Suppressor macrophage treated with lipopolysaccharide for 4 hours (primary cell): ENCODE measurements at places on chromosomes 2 and 18.

- DNase-seq = no peak
Measured at GRCh38 chr2:234796045-234796591, 155.7 kb upstream of the SH3BP4 start.

DNA sequence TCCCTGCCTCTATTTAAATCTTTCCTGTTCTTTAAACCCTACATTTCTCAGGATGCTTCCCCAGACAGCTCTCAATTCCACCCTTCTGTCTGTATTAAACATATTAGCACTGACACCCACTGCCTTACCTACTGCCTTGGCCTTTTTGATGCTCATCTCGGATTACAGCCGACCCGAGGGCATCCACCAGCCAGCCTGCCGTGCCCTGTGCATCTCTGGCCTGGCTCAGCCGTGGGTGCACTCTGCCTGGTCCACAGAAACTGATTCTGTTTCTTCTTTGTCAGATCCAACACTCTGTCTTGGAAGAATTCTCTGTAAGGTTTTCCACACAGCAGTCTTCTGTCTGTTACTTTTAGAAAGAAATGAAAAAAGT is 27.2 kb downstream of the TANC1 start:
- DNase-seq = no peak

GRCh38 chr18:26468931-26469340 is 79.4 kb downstream of the KCTD1 start:
- DNase-seq = no peak

DNA sequence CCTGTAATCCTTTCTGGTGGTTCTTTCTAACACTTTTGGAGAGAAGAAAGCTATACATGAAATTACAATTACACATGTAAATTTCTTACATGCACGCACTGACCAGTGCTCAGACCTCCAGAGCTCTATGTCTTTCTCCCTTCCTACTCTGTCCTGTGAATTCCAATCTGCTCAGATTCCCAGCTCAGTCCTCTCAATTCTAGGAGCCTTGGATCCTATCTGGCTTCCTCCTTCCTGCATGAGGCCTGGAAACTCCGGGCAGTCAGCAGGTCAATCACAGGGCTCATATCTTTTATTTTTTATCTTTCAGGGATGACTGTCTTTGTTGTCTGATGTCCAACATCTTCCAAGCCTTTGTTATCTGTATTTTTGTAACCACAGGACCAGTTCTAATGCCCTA is 56.0 kb downstream of the NEURL3 start:
- no peak for DNase-seq

DNA sequence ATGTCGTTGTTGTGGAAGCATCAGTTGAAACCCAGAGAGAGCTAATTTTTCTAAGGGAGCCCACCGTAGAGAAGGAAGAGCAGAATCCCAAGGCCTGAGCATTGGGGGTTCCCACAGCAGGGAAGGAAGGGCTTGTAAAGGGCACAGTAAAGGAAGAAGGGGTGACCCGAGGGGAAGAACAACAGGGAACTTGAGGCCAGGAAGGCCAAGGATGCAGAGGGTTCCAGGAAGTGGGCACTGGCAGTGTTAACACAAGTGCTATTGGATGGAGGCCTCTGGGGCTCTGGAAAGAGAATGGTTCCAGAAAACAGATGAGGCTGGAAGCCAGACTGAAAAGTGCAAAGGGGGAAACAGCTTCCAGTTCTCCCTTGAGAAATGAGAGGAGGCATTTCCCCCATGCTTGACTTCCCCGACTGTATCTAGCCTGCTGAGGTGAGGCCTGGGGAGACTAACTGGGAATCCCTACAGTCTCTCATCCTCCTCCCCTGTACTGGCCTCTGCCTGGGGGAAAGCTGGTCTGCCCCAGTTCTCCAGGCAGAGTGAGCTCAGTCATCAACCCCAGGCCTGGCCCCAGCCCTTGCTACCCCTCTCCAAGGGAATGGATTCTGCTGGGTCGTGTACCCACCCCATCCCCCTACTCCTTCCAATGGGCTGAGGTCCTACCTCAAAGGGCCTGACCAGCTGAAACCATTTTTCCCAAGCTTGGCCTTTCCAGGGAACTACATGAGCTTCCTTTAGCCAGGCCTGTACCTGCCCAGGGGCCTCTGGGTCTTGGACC is 43.2 kb upstream of the MRPL33 start:
- no peak for DNase-seq

DNA sequence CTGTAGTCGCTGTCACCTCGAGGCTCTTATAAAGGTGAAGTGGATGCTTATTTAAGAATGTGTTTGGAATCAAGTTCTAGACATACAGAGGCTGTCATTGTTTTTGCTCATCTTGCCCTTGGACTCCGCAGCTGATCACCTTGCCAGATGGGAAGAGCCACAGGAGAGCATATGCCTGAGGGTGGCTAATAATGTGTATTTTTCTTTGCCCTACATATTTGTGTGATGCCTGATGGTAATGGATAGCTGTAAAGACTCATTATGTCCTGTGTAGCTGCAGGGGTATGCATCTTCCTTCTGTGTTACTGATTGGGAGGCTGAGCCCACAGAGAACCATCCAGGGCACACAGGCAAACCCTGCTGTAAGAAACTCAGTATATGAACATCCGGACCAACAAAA is 61.7 kb downstream of the PRKCE start:
- DNase-seq = no peak

DNA sequence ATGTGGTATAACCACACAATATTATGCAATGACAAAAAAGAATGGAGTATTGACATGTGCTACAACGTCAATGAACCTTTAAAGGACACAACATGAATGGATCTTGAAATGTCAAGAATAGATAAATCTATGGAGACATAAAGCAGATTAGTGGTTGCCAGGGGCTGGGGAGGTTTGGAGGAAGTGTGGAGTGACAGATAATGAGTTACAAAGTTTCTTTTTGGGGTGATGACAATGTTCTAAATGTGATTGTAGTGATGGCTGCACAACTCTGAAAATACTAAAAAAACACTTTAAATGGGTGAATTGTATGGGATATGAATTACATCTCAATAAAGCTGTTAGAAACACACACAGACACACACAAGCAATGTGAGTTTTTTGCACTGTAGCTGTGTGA is 37.4 kb upstream of the C1D start:
- peak; percentile 15 for DNase-seq

DNA sequence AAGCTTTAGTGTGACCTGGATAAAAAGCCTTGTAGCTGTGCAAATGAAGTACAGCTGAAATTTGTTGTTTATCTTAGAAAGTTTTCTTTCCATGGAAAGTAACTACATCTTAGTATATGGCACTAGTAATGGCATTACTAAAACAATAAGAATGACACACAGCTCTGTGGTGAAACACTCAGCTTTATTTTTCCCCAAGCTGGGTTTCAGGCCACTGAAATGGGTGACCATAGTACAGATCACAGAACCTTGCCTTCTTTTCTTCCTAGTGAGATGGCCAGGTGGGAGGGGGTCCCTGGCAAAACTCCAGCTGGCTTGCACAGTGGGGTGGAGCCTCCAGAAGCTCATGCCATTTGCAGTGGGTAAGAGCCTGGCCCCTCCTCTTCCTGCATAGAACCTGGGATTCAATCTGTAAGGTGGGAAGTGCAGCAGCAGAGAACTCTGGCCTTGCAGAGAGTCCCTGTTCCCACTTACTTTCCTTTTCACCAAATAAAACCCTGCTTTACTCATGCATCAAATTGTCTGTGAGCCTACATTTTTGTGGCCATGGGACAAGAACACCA is 17.6 kb upstream of the GRP start:
- DNase-seq = no peak

GRCh38 chr2:160752475-160753330 is 259.1 kb upstream of the RBMS1 start:
- DNase-seq = peak; percentile 66

- no peak for DNase-seq
Measured at GRCh38 chr2:95353055-95353575, 49.4 kb upstream of the FAHD2A start.

DNA sequence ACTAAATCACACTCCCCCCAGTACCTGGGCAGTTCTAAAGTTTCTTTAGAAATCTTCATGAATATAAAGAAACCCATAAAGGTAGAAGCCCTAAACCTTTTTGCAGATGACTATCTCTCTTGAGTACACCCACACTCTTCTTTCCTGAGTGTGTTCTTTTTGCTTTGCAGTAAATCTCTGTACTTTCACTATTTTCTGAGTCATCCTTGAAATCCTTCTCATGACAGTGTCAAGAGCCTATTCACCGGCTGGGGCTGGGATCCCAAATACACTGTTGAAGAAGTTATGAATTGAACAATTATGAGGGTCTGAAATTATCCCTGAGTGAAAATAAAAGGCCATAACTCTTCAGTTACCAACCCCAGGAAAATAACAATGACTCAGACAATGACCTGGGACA is 133.9 kb upstream of the CCDC195 start:
- no peak for DNase-seq
